Mesenteric fat pad (tissue), 1 donor: ENCODE measurements at places on chromosomes 11 and 22. TPM values are rescaled to one million over a fixed set of nuclear protein-coding genes. Genes with fewer than 3 reads are reported as not detected.

The MIAT gene
- total RNA-seq: 2.5 TPM

The DRICH1 gene
- total RNA-seq: 0.39 TPM

The ART1 gene
- total RNA-seq: not detected

The GVQW3 gene
- total RNA-seq: 1.1 TPM

The SLC22A25 gene
- total RNA-seq: not detected

The OR52K2 gene
- not detected for total RNA-seq

The CATSPER1 gene
- total RNA-seq: 0.51 TPM

The HEPN1 gene
- not detected for total RNA-seq

The HSCB gene
- 11.9 TPM for total RNA-seq

The MRGPRE gene
- not detected for total RNA-seq

The NARS2 gene
- total RNA-seq: 13.4 TPM

The FXYD2 gene
- total RNA-seq: 3.2 TPM

The HTR3A gene
- total RNA-seq: not detected

The CNTF gene
- total RNA-seq: 2.2 TPM

The ATG2A gene
- total RNA-seq: 22.2 TPM

The SYCE3 gene
- total RNA-seq: not detected

The CRYBB2 gene
- not detected for total RNA-seq

The MMP10 gene
- not detected for total RNA-seq

The CRYBA4 gene
- not detected for total RNA-seq

The MS4A12 gene
- not detected for total RNA-seq

The OR8D4 gene
- not detected for total RNA-seq

The ENTHD1 gene
- total RNA-seq: not detected

The KRTAP5-7 gene
- 0.39 TPM for total RNA-seq

The INSC gene
- not detected for total RNA-seq

The POU2AF2 gene
- total RNA-seq: not detected
